ENCODE measurements at places on chromosomes 2 and 18.

GRCh38 chr2:27889774-27890145, 427 bp downstream of the RBKS start:
- DNase-seq = no peak

DNA sequence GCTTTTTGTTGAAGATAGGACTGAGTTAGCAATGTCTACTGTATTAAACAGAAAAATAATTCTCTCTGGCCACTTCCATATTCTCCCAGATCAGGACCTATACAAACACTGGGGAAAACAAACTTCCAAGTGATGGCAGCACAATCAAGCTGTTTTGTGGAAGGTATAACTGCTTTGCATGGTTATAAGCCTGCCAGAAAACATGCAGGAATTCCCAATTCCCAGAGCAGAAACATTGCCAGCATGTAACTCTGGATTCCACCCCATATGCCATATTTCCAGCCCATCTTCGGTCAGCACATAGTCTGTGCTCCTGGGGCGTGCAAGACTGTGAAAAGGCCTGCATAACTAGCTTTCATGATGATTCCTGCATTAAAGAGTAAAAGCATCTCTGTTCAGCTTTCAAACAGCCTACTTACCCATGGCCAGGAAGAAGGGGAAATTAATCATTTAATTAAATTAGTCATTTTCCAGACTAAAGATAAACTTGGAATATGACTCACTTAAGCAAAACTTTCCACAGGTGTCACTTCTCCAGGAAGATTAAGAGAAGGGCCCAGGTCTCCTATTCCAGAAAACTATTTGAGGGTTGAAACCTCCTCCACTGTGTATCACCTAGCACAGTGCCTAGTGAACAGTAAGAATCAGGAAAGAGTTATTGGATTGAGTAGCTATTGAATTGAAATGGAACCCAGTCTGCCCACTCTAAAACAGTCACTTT, 280.5 kb downstream of the NRXN1 start:
- DNase-seq = no peak

GRCh38 chr2:47531378-47532042, 128.6 kb downstream of the MSH2 start:
- DNase-seq = no peak

GRCh38 chr18:55331301-55331700, 256.7 kb downstream of the TCF4 start:
- DNase-seq = no peak

Measured in stimulated activated CD4-positive, alpha-beta T cell treated with anti-CD3 and anti-CD28 coated beads, Interleukin-1b, Interleukin-23, amount 100 ng/mL, for 1 hour (primary cell).